ENCODE measurements at places on chromosomes 11 and 22.

DNA sequence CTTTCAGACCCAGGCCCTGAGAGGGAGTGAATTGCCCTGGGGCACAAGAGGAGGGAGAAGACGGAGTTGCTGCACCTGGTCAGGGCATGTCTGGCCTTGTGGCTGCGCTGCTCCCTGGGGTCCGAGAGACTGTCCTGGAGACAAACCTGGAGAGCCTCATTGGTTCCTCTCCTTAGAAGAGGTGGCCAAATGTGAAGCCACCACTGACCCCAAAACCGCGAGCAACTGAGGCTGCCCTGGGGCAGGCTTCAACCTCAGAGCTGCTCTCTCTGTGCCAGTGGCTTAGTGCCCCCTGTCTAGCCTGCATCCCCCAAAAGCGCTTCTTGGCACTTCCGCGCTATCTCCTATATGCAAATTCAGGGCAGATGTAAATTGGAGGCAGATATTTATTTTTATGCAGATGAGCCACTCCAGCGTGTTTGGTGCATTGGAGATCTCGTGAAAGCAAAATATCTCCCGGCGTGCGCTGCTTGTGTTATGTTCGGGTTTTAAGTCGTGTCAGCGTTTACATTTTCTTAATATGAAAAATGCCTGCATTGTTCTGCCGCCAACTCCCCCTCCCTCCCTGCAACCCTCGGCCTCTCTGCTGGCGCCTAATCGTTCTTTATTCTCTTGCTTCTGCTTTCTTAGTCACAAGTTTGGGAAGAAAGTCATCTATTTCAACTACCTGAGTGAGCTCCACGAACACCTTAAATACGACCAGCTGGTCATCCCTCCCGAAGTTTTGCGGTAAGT lies 69.5 kb downstream of the ARHGAP8 start:
- DNase-seq, result no peak

- DNase-seq, result no peak
Measured at GRCh38 chr11:105612771-105613170, 2.9 kb downstream of the GRIA4 start.

DNA sequence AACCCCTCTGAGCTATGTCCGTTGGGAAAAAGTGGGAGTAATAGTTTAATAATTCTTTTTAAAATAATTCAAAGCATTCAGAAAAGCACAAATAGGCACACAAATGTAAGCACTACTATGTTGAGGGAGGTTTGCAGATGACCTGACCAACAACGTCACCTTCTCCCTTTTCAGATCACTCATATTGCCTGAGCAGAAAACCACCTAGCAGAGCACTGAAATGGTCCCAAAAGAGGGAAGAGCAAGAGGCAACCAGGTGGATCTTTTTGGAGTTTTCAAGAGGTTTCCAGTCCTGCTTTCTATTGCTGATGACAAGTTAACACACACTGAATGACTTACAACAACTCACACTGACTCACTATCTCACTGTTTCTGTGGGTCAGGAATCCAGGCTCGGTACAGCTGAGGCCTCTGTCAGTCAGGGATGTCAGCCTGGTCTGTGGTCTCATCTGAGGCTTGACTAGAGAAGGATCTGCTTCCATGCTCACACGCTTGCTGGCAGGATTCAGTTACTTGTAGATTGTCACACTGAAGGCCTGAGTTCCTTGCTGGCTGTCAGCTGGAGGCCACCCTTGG lies 4.3 kb upstream of the PGA3 start:
- DNase-seq, result no peak

DNA sequence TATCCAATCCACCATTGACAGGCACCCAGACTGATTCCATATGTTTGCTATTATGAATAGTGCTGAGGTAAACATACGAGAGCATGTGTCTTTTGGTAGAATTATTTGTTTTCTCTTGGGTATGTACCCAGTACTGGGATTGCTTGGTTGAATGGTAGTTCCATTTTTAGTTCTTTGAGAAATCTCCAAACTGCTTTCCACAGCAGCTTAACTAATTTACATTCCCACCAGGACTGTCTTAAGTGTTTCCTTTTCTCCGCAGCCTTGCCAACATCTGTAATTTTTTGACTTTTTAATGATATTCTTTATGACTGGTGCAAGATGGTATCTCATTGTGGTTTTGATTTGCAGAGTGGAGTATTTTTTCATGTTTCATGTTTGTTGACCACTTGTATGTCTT lies 8.3 kb downstream of the FDX1 start:
- DNase-seq, result no peak

DNA sequence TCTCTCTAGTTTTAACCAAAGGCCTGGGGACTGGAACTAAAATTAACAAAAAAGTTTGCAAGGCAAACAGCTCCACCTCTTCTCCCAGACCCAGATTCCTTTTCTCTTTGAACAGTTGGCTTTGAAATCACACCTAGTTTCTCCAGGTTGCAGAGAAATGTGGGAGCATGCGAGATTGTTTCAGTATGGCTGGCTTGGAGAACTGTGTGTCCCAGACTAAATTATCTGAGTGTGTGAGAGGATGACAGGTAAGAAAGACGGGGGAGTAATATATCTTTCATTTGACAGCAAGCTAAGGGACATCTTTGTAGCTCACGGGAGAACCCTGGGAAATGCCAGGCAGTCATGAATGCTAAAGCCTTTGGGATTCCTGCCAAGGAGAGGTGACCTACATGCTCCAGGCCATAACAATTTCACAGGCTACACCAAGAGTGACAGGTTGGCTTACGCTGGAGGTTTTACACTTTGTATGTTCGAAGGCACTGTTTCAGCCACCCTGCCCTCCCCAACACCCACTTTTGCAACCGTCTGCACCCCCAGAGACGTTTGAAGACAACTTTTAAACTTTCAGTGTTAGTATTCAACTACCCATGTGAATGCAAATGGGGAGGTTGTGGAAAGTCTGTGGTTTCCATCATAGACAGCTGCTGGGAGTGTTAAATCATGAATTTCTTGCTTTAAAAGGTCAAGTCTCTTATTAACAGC lies 109.3 kb upstream of the SNX19 start:
- DNase-seq, result no peak

DNA sequence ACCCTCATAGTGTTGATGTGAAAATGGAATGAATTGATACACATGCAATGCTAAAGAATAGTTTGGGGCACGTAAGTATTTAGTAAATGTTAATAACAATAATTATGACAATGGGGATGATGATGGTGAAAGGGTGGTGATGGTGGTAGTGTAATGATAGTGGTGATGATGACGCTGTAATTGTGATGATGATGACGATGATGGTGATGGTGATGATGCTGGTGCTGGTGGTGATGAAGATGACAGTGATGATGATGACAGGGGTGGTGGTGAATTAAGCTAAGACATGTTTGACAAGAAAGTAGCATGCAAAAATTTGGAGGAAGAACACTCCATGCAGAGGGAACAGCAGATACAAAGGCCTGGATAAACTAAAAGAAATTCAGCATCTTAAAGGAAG lies 364.4 kb upstream of the API5 start:
- DNase-seq, result no peak

GRCh38 chr11:45344028-45344427 lies 57.9 kb upstream of the SYT13 start:
- no peak for DNase-seq

DNA sequence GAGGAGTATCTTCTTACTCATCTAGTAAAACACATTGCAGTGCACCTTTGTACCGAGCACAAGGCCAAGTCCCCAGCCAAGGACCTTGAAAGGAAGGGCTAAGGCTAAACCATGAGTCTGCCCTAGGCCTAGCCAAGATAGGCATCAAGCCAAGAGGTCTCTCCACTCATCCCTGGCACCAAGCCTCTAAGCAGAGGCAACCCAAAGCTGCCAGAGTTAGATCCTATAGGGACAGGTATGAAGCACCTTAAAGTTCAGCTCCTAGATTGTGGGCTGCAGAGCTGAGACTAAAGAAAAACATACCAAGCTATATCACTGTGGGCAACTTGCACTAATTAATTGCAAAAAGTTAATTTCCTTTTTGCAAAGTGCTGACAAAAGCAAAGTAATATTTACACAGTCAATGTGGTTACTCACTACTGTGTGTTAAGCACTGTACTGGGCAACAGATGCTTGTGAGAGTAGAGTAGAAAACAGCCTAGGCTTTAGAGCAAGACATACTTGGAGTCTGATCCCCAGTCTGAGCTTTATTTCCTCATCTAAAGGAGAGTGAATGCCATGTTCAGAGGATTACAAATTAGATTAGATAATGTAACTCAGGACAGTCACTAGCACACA lies 7.2 kb downstream of the COA4 start:
- no peak for DNase-seq

DNA sequence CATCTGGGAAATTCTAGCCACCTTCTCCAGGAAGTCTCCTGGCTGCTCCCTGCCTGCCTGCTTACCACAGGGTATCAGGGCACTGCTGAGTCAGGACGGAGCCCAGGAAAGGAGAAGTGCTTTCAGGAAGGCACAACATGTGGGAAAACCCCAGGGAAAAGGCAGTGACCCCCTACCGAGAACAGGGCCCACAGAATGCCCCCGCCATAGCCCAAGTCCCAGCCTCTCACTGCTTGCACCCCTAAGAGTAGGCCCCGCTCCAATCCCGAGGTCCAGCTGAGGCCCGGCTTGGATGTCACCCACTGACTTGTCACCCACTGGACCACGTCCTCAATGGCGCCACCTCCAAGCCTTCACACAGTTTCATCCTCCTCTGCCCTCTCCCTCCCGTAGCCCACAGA lies 34.1 kb downstream of the ARAP1 start:
- no peak for DNase-seq

- no peak for DNase-seq
Measured at GRCh38 chr11:32071811-32072210, 19.1 kb upstream of the RCN1 start.

DNA sequence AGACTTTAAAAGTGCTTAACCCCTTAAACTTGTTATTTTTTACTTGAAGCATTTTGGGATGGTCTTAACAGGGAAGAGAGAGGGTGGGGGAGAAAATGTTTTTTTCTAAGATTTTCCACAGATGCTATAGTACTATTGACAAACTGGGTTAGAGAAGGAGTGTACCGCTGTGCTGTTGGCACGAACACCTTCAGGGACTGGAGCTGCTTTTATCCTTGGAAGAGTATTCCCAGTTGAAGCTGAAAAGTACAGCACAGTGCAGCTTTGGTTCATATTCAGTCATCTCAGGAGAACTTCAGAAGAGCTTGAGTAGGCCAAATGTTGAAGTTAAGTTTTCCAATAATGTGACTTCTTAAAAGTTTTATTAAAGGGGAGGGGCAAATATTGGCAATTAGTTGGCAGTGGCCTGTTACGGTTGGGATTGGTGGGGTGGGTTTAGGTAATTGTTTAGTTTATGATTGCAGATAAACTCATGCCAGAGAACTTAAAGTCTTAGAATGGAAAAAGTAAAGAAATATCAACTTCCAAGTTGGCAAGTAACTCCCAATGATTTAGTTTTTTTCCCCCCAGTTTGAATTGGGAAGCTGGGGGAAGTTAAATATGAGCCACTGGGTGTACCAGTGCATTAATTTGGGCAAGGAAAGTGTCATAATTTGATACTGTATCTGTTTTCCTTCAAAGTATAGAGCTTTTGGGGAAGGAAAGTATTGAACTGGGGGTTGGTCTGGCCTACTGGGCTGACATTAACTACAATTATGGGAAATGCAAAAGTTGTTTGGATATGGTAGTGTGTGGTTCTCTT lies 2.8 kb downstream of the MALAT1 start:
- DNase-seq, result no peak

- DNase-seq, result no peak
Measured at GRCh38 chr11:766106-766935, 11.0 kb downstream of the GATD1 start.

DNA sequence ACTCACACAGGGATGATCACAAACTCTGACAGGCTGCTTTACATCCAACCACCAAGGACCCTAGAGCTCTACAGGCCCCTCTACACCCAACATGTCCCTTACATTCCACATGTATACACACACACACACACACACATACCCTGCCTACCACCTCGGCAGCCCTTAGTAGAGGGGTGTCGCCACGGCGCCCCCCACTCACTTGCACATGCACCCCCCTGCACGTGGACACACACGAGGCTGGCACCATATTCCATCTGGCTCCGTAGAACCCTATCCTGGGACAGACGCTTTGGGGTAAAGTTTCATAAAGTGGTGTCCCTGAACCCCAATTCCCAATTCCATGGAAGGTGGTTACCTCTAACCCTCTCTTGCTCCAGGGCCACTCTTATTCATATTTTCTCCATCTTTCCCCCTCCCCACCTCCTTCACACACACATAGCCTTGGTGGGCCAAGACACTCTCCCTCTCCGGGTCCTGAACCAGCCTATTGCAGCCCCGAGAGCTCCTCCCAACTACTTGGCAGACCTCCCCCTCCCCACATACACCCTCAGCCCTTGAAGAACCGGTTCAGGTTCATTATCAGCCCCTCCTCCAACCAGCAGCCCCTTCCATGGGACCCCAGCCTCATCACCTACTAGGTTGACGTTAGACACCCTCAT lies 809 bp downstream of the PDE2A start:
- DNase-seq, result no peak

DNA sequence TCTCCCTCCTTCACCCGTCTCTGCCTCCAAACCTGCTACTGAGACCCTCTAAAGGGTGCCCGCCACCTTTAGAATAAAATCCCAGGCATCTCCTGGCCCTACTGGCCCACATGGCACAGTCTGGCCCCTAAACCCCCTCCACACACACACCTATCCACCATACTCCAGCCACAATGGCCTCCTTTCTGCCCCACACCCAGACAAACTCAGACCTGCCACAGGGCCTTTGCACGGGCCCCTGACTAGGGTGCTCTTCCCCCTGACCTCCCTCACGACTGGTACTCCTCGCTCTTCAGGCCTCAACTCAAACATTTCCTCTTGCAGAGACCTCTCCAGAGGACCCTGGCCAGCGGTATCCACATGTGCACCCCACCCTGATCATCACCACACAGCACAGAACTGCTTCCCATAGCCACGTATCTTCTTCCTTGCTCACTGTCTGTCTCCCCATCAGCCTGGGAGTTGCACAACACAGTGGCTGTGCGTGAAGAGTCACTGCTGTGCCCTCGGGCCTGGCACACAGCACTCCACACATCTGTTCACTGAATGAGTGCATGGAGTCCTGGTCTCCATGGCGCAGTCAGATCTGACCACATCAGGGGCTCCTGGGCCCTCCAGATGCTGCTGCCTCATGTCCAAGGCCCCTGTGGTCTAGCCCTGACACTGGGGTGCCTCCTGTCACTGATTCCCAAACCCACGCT lies 66.2 kb upstream of the TCF20 start:
- DNase-seq, result no peak

DNA sequence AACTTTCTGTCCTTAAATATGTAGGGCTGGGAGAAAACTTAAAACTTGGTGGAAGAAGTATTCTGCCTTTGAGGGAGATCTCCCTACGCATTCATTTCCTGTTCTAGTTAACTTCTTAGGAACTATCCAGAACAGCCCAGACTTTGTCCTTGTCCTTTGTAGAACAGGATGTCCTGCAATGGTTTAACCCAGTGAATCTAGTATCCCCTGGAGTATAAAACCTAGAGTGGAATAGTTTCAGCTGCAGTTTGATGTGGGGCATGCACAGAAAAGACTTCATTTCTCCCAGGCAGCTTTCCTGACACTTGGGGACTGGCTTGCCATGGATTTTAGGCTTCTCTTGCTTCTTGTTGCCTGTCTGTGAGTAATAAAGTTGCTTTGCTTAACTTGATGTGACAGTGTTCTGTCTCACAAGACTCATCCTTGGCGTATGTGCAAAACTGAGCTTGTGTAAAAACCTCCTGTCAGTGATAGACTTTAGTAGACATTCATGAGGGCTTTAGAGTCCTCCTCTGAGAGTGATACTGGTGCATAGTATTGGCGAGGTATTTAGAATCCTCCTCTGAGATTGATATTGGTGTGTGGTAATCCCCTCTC lies 28.2 kb downstream of the ARHGAP42 start:
- no peak for DNase-seq

- no peak for DNase-seq
Measured at GRCh38 chr22:19643448-19644313, 70.6 kb upstream of the SEPTIN5 start.
